ENCODE measurements at places on chromosomes 3 and 15.
A peak's percentile ranks its signal among the peaks of the same experiment; 100 is the strongest.

DNA sequence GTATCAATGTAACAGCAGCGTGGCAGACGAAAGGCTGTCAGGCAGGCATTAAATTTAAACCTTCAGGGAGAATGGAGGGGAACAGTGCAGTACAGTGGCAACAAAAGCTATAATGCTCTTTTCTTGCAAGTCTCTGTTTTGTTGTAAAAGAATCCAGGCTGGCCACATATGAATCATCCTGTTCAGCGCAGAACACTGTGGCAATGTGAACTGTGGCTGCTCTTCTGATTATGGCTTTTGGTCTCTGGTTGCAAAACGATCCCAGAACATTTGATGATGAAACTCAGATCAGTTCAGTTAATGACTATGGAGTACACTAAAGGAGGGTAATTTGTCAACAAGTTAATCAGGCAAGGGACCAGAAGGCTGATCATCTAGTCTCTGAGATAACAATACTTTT, 219.7 kb upstream of the SGO1 start:
- no peak for DNase-seq

DNA sequence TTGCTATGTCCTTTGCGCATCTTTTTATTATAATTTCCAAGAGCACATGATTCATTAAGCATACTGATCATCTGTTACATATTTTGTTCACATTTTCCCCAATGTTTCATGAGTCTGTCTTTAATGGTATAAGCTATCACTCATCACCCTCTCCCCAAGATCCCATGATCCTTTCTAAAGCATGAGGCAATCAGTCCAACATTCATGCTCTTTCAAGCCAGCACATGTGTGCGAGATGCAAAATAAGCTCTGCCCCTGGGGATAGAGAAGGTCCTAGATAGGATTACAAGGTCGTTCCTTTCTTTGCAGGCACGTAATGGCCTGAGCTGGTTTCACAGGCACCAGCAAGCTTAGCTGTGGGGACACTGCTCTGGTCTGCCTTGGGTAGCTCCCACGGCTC, 32.2 kb upstream of the B3GNT5 start:
- no peak for DNase-seq

- DNase-seq: no peak
Observed at GRCh38 chr15:31338318-31338878, 11.8 kb downstream of the KLF13 start.

DNA sequence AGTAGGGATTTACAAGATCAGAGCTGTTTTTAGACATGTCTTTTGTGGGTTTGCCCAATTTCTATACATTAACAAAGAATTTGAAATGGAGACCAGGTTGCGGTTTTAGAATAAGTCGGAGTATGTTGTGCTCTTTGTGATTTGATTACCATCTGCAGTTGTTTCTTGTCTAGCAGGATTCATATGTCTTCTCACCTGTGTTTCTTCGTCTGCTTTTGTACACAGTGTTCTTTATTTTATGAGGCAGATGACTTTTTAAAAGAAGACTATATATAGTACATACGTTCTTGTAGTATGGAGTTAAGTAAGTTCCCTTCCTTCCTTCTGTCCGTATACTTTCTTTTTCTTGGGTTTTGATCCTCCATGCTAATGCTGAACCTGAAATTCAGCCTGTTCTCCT, 175.3 kb upstream of the LRRFIP2 start:
- no peak for DNase-seq

- DNase-seq: no peak
Observed at GRCh38 chr3:123392871-123393620, 55.8 kb downstream of the ADCY5 start.

DNA sequence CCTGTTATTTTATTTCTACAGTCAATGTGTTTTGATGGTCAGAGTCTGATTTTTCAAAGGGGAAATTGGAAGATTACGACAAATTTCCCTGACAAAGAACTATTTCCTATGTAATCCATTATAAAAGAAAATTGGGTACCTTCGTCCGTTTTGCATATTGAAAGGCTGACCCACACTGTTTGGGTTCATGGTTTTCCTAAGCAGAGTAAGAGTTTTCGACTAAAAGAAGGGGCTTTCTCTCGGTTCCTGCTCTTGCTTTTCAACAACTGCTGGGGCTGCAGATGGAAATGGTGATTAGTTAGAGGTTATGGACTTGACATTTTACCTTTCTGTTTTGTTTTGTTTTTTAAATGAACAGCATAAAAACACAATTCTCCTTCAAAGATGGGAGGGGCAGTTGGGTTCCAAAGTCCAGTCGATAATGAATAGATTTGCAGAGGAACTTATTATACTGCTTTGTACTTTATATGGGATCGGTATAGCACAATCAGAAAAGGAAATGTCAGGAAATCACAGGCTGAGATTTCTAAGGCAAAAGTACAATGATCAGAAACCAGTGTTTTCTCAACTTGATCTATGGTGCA, 978 bp downstream of the KCNMB2 start:
- DNase-seq: no peak

- no peak for DNase-seq
Observed at GRCh38 chr3:126419886-126420786, 25.4 kb downstream of the CFAP100 start.

- DNase-seq: peak; percentile 20
Observed at GRCh38 chr3:157810924-157811718, 295.1 kb downstream of the SHOX2 start.

DNA sequence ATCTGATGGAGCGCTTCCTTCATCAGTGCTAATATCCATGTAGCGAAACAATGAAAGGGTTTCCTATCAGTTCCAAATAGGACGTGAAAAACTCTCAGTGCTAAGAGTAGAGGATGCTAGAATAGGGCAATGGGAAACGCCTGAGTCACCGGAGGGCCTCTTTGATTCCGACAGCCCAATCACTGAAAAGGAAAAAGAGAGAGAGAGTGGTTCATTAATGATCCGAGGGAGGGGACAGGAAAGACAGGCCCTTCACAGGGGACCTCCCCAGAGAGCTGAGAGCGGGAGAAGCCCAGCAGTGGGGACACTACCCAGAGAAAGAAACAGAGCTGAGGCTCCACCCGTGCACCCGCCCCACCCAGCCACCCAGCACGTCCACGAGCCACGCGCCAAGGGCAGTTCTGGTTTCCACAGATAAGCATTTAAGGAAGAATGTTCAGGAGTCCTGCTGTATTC, 76.9 kb downstream of the RPN1 start:
- no peak for DNase-seq
